ENCODE measurements at places on chromosomes 11 and 22. TPM values are rescaled to one million over a fixed set of nuclear protein-coding genes. Genes with fewer than 3 reads are reported as not detected.

- DNase-seq = no peak
Observed at GRCh38 chr11:20156876-20157613, 3.2 kb downstream of the DBX1 start.

DNA sequence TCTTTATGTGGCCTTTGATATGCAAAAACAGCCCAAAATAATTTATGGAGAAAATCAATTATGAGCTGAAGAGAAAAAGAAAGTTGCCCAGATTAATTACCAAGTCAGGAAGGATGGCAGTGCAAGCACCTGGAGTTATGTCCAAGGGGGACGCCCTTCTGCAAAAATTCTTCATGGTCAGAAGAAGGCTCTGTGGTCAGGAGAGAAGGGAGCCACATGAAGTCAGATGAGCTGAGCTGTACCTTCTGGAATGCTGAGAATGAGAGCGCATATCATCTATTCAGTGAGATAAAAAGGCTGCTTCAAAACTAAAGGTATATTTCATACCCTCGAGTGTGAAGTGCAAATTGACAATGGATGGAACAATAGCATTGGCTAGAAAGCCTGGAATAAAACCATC, 607.4 kb downstream of the NTM start:
- DNase-seq = no peak

- DNase-seq = no peak
Observed at GRCh38 chr11:86741839-86742805, 58.2 kb upstream of the PRSS23 start.

DNA sequence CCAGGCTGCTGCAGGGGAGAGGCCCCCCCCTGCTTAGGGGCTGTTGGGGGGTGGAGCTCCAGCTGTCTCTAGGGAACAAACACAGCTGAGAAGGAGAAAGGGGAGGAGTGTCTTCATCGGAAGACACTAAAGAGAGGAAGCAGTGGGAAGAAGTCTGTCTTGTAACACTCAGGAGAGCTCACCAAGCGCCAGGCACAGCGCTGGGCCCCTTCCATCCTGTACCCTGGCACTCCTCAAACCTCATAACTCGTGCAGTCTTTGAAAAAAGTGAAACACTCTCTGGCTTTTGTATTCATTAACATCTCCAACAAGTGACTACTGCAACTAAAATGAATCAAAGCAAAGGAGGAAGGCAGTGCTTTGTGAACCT, 67.4 kb upstream of the PRDM11 start:
- DNase-seq = no peak

DNA sequence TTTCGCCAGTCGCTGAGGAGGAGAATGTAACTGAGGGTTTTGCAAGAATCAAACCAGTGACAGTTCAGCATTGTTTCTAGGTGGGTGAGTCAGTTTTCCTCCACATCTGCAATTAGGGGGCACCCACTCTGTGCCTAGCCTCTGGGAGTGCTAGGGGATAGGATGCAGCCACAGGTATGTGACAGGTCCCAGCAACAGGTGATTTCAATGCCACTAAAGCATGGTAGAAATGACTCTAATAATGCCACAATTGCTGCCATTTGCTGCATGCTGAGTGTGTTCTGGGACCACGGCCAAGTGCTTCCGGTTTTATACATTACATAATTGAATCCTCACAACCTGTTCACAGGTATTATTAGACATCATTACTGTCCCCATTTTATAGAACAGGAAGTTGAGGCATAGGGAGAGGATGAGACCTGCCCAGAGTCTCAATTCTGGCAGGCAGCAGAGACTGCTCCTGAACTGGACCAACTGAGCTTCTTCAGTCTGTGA, 556 bp downstream of the CRYBB2 start:
- no peak for DNase-seq

DNA sequence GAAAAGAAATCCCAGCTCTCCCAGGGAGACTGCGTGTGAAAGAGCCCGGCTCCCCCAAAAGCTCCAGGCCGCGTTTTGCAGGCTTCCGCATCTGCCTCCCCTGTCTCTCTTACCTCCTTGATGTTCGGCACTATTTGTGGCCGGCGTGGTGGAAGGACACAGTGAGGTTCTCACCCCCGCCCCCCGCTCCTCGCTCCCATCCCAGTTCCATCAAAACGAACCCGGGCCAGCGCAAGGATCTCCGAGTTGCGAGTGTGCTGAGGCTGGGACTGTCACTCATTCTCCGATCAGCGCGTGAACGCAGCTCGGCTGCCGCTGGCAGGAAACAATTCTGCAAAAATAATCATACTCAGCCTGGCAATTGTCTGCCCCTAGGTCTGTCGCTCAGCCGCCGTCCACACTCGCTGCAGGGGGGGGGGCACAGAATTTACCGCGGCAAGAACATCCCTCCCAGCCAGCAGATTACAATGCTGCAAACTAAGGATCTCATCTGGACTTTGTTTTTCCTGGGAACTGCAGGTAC, at the start of gene NCAM1:
TSS of gene NCAM1 (plus strand) at position 275 of the 523 bp plus-strand sequence.
- peak; percentile 36 for DNase-seq

MCHR1 gene
- total RNA-seq = 1.6 TPM

- DNase-seq = no peak
Observed at GRCh38 chr11:2708151-2708581, 8.4 kb upstream of the KCNQ1OT1 start.

DNA sequence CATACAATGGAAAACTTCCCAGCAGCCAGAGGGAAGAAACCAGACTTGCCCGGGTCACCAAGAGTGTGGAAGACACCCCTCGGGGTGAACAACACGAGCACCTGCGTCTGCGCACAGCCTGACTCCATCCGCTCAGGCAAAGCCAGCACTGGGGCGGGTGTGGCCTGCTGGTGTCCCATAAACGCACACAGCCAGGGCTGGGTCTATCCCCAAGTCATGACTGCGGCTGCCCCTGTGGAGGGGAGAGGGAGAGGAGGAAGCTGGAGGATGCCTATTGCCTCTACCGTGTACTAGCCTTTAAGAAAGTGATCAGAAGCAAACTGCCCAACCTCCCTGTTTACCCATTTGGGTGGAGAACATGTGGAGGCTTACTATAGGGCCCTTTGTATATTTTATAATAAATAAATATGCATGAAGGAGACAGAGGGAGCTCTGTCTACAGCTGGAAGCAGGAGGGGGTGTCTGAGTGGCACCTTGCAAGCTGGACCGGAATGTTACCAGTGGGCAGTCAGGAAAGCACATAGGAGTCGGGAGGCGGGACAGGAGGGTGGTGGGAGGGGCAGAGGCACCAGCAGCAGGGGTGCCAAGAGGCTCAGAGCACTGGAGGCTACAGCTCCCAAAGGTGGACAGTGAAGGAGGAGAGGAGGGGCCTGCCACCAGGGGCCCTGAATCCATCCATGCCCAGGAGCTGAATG, 79.6 kb downstream of the PHF21B start:
- no peak for DNase-seq

- DNase-seq = no peak
Observed at GRCh38 chr11:45607995-45608394, 57.4 kb downstream of the CHST1 start.

CECR2 gene
- total RNA-seq = 12.3 TPM

CCND1 gene
- total RNA-seq = 270 TPM

RCOR2 gene
- total RNA-seq = not detected

DNA sequence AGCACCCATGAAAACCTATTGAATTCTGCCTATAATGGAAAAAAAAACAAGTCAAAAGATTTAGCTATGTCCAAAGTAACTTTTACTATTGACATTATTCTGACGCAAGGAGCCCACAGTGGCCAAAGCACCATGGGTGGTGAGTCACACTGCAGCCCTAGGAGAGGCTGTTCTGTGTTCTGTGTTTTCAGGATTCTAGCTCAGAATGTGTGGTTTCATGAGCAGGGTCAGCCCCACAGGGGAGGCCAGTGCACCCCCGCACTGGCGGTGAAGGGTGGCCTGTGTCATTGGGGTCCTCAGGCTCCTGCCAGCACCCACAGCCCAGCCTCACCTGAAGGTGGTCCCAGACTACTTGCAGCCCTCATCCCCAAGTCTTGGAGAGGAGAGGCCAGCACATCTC, 112.2 kb downstream of the BRD1 start:
- no peak for DNase-seq

GRCh38 chr11:130389335-130389935, 39.0 kb downstream of the ADAMTS8 start:
- DNase-seq = no peak

SLC29A2 gene
- total RNA-seq = 0.35 TPM

APOA4 gene
- total RNA-seq = 131 TPM

DNA sequence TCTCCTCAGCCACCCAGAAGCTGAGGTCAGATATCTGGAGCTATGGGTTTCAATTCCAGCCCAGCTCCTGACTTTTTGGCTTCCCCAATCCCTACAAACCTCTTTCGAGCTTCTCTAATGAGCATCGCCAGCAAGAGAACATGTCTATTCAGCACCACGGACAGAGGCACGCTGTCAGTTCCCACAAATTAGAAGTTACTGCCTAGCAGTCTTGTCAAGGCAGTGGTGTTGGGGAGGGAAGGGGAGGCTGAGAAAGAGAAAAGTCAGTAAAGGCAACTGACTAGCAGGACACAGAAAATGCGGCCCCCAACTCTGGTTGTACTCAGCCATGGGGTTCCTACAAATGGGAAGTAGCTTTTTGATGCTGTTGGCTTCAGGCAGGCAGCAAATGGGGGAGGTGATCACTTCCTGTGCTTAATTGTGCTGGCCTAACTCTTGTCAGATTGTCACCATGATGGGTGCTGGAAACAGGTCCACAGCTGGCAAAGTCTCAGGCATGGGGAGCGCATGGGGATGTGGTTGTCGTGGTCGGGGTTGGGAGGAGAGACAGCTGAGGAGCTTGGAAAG, 205.9 kb downstream of the ST3GAL4 start:
- no peak for DNase-seq

GRCh38 chr11:22065472-22065871, 127.4 kb upstream of the ANO5 start:
- DNase-seq = no peak

All from right lobe of liver (tissue), 6 donors.